WERI-Rb-1 (cell line): ENCODE measurements at places on chromosomes 7 and 10.
A peak's percentile ranks its signal among the peaks of the same experiment; 100 is the strongest.

DNA sequence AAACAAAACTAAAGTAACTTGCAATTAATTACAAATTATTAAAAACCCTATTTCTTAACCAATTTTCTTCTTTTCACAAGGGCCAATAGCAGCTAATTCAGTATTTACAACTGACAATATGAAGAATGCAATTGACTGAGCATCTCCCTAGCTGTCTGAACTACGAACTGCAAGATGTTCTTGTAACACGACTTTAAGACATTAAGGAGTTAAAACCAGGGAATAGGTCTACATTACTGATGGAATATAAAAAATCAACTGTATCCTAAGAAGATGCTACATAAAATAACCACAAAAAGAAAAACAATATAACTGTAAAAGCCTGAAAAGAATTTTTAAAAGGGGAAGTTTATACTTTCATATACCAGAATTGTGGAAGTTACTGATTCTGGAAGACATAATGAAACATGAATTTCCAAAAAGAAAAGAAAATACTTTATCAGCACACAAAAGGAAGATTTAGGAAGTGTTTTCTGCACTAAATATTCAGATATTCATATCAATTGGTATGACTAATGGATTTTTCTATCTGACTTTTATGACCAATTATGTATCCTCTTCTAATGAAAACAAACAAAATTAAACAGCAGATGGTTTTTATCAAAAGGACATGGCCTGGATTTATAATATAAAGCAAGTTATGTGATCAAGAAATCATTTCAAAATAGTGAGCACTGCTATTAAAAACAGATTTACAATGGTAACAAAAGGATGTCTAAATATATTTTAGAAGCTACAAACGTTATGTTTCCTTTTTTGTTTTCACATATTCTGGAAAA is 1.6 kb downstream of the GPR22 start:
- DNase-seq, result no peak

GRCh38 chr10:34697351-34698247 is 117.5 kb downstream of the PARD3 start:
- DNase-seq, result no peak

GRCh38 chr7:84182301-84182700 is 12.3 kb downstream of the SEMA3A start:
- DNase-seq, result no peak

GRCh38 chr10:84739641-84740040 is 411.3 kb downstream of the CCSER2 start:
- no peak for DNase-seq

GRCh38 chr10:71075759-71076472 is 136.5 kb upstream of the UNC5B start:
- peak; percentile 2 for DNase-seq

DNA sequence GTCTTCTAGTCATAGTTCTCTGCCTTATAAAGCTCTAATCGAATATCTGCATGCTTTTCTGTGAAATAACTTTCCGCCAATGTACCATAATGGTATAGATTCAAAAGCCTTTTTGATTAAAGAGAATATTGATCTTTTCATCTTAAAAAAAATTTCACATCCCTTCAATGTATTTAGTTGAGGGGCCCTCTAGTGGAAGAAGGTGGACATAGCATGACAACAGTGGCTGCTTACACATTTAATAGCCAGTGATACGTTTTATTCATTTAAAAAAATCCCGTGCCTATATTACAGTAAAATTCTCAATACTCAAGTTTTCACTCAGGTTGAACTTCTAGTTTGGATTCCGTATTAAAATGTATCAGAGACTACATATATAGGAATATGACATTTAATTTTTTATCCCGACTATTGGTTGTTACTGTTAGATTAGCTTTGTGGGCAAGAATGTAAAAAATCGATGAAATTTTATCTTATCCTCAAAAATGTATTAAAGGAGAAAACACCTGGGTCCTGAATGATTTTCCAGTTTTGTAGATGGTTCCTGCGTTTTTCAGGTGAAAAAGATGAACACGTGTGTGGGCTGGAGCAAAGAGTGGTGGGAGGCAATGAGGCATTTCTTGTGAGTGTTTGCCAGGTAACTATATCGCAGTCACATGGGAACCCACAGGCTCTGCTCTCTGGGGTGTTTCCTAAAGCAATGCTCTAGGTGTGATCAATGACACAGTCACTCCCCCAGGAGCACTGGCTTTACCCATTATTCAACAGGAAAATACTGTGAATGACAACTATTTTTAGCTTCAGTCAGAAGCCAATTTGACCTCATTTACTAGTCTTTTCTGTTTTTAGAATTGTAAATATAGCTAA is 24.1 kb upstream of the PNLIP start:
- peak; percentile 43 for DNase-seq

DNA sequence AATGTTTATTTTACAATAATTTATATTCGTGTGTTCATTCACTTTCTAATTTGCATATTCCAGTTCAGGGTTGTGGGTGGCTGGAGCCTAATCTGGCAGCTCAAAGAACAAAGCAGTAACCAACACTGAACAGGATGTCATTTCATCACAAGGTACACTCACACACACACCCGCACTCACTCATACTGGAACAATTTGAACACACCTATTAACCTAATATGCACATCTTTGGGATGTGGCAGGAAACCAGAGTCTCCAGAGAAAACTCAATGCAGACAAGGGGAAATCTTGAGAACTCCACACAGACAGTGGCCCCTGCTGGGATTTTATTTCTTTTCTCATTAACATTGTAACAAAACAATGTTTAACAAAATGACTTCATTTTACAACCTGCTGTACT is 97.4 kb downstream of the TWIST1 start:
- no peak for DNase-seq

GRCh38 chr10:15140698-15141097 is 27.8 kb downstream of the NMT2 start:
- peak; percentile 26 for DNase-seq

DNA sequence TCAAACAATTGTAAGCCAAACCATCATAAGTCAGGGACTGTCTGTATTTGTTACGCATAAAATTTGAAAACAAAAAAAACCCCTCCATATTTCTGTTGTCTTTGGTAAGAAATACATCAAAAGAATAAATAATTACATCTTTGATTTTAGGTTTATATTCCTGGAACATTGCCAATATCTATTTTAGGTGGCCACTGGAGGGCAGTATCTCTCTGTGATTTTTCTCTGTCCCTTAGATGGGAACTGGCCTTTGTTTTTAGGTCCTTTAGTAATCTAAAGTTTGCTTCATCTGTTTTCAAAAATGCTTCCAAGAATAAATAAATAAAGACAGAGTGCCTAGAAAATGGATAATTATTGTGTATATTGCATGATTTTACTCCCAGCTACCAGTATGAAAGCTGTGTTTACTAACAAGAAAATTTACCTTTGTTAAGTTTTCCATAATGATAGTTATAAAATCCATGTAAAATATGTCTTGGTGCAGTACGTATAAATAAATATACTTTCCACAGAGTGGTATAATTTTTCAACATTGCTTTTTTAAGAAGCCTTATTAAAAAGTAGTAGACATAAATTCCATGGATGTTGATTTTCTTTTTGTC is 64.2 kb downstream of the PHYHIPL start:
- no peak for DNase-seq

- peak; percentile 73 for DNase-seq
Observed at GRCh38 chr7:55593515-55594318, 21.4 kb upstream of the VOPP1 start.

DNA sequence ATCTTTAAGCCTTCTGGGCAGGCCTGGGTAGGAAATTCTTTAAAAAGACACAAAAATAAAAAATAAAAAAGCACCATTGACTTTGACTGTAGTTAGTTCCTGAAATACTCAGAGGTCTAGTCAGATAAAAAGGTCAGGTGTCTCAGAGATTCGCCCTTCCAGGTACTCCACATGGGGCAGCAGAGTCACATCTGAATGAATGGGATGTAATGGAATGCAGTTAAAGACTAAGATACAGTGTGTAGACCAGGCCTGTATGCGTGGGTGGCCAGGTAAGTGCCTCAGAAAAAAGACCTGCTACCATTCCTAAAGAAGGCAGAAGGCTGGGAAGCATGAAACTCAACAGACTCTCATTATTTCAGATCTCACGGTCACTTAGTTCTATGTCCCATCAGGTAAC is 68.6 kb upstream of the SEM1 start:
- DNase-seq, result peak; percentile 26

DNA sequence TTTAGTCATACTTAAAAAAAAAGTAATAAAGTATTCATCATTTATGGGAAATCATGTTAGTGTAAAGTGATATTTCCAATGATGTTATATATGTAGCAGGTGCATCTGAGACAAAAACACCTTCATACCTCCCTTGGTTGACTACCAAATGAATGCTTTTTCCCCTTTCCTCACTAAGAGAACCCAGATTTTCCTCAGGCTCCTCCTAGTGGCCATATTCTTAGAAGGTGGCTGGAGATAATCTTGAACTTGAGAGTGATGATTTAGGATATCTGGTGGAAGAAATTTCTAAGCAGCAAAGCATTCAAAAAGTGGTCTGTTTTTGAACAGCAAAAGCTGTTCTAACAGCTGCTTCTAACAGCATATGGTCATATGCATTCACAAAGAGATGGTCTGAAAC is 16.8 kb upstream of the DNAH11 start:
- DNase-seq, result no peak

DNA sequence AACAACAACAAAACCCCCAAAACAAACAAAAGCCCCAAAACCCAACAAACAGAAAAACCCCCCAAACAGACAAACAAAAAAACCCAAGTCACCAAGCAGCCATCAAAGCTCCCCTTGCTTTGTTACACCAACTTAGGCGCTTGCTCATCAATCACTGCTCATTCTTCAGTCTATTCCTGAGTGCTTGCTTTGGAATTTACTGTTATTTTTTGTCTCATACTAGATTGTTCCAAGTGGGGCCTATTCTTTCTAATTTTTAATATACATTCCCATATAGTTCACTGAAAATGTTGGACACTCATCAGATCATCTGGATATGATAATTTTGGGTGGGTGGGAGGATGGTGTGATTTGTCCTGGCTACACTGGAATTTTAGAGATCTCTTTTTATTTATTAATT is 126.0 kb upstream of the JCAD start:
- DNase-seq, result no peak

GRCh38 chr7:1566687-1567048 is 3.2 kb downstream of the PSMG3 start:
- DNase-seq, result no peak

DNA sequence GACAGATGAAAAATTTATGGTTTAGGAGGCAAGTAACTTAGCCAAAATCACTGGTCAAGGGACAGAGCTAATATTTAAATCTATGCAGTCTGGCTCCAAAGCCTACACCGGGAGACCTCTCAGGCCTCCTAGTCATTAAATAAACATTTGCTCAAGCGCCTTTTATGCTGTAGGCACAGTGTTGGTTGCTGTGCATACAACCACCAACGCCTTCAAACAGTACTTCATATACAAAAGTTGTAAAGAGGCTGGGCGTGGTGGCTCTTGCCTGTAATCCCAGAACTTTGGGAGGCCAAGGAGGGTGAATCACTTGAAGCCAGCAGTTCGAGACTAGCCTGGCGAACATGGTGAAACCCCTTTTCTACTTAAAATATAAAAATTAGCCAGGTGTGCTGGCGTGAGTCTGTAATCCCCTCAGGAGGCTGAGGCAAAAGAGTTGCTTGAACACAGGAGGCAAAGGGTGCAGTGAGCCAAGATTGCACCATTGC is 159.8 kb downstream of the MAGI2 start:
- DNase-seq, result no peak

GRCh38 chr10:8596929-8597472 is 542.5 kb downstream of the GATA3 start:
- no peak for DNase-seq

DNA sequence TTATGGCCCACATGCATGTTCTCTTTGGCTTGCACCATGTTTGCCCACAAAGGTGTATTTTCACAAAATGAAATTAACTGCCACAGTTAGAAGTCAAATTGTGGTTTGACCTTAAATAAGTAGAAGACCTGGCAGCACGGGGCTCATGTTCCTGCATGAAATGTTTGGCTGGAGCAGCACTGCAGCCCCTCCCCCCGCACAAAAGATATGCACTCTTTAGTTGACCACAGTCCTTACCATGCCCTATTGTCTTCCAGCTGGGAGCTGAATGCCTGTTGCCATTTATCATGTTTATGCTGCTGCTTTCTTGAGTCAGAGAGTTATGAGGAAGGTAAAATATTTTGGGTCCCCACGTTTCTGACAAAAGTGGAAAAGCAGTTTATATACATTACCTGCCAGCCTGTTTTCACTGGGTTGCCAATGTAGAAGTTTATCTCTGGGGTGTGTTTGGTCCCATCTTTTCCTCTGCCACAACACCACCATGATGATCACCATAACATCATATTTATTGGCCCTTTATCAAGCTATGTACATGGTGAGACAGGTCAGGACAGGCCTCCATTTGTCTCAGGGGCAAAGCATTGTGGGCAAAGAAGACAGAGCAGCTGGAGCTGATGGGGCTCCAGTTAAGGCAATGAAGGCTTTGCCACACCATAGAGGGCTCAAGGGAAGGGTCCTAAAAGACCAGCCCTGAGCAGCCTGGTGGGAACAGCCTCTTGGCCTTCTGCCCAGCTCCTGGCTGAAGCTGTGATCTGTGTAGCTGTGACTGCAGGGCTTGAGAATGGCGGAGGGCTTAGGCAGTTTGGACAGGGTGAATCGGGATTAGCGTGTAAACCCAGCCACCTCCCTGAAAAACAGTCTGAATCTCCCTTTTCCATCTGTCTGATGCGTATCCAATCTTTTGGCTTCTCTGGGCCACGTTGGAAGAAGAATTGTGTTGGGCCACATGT is 5.4 kb downstream of the PRF1 start:
- peak; percentile 71 for DNase-seq

GRCh38 chr10:110485541-110485940 is 12.2 kb upstream of the DUSP5 start:
- DNase-seq, result no peak

GRCh38 chr10:76036111-76036940 is 604.9 kb downstream of the LRMDA start:
- peak; percentile 67 for DNase-seq

DNA sequence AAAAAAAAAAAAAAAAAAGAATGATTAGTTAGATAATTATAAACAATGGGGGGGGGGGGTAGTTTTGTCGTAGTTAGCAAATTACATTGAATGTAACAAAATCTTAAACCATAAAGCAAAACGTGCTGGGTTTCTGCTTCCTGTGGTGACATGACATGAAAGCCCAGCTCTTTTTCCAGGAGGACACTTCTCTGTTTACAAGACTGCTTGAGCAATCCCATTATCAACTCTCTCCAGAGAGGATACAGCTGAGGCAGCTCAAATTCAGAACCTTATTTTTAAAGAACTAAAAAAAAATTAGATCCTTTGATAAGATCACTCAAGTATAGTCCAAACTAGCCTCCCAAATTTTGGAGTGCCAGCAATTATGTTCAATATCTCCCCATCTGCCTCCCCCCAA is 58.6 kb downstream of the ADRB1 start:
- DNase-seq, result no peak

- DNase-seq, result no peak
Observed at GRCh38 chr10:124153023-124153826, 59.8 kb upstream of the CHST15 start.

- DNase-seq, result no peak
Observed at GRCh38 chr7:83161186-83161585, 1.5 kb downstream of the PCLO start.
